ENCODE measurements at places on chromosomes 5 and 9.

GRCh38 chr5:176664479-176664878, 17.2 kb downstream of the TSPAN17 start:
- no peak for DNase-seq

DNA sequence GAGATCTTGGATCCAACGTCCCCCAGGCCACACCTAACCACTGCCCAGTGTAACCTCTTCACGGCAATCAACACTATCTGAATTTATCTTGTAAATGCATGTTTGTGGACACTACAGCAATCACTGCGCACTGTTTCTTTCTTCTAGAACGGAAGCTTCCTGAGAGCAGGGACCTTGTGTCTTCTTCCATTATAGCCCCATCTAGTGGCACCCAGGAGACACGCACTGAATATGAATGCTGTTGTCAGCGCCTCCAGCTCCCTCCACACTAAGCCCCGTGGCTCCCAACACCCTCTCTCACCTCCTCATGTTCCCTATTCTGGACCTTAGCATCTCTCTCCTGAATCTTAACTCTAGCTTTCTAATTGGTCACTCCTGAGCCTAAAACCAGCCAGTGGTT, 72.7 kb downstream of the SMIM23 start:
- peak; percentile 44 for DNase-seq

DNA sequence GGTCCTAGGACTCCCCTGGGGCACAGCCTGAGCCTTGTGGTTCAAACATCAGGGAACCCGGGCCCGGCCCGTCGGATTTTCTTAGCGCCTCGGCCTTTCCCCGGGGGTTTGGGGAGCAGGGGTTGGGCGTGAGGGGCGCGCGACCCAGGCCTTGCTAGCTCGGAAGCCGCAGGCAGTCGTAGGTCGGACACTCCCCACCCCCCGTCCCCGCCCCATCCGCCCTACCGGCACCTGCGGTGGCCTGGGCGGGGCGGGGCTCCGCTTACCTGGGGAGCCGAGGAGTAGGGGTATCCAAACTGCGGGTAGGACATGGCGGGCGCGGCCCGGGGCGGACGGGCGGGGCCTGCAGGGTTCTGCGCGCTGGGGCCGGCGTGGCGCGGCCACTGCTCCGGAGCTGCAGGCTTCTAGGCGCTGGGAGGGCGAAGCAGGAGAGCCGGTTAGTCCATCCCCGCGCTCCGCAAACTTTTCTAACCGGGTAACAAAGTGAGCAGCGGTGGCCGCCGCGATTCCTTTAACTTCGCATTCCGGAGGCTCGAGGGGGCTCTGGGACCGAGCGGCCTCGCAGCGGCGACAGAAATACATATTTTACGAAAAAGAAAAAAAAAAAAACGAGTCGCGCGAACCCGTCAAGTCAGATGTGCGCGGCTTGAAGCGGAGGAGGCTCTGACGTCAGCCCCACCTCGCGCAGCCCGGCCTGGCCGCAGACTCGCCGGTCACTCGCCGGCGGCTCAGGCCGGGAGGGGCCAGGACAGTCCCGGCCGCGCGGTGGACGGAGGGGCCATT, at the start of gene IRX4:
Gene IRX4 (minus strand): TSS at position 589 of the 783 bp plus-strand sequence. CDS start 278 bp downstream, at position 311.
- no peak for DNase-seq

GRCh38 chr5:125470280-125470902, 724.0 kb upstream of the ZNF608 start:
- no peak for DNase-seq

DNA sequence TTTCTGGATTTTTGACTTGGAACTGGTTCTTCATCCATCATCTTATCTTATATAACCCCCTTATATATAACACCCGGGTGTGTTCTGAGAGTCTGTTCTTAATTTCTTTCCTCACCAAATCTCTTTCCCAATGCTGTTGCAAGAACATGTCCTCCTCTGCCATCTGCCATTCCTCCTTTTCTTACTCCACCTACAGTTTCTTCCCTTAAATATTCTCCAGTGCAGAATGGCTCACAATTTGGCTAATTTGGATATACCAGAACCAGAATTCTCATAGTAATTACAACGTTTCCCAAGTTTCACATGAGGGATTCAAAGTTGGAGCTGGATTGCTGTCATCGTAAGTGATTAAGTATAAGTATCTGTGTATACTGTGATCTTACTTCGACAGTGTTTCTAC, 28.0 kb downstream of the SKP2 start:
- DNase-seq, result no peak

DNA sequence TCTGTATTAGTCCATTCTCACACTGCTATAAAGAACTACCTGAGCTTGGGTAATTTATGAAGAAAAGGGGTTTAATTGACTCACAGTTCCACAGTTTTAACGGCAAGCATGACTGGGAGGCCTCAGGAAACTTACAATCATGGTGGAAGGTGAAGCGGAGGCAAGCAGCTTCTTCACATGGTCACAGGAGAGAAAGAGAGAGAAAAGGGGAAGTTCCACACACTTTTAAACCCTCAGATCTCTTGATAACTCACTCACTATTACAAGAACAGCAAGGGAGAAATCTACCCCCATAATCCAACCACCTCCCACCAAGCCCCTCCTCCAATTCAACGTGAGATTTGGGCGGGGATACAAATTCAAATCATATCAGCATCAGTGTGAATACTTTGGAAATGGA, 133.4 kb upstream of the SLC30A5 start:
- no peak for DNase-seq

DNA sequence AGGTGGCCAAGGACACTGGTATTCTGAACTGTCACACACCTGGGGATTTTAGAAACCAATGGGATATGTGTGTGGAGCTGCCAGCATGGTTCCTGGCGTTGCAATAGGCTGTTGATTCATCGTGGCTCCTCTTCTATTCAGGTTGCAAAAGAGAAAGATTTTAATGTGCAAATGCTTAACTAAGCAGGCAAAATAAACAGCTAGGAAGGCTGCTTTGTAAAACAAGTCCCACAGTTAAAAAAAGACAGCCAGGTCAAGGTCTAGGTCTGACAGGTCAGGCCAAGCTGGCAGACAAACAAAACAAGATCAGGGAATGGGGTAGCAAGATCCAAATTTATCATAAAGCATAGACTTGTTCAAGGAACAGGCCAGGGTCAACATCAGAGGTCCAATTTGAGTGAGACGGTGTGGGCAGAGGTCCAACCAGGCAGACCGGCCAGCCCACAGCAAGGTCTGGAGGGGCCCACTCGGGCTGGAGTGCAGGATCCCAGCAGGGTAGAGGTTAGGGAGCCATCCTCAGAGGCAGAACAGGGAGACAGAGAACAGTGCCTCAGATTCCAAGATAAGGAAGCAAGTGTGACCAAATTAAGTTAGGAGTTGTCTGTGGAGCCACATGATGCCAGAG, 45.6 kb downstream of the SUB1 start:
- DNase-seq, result no peak

GRCh38 chr5:135434591-135435466, 12.3 kb downstream of the DCANP1 start:
- DNase-seq, result no peak

GRCh38 chr9:6644346-6645104, 1.0 kb downstream of the GLDC start:
- DNase-seq, result no peak

GRCh38 chr5:121199216-121199999, 652.3 kb upstream of the FTMT start:
- no peak for DNase-seq

DNA sequence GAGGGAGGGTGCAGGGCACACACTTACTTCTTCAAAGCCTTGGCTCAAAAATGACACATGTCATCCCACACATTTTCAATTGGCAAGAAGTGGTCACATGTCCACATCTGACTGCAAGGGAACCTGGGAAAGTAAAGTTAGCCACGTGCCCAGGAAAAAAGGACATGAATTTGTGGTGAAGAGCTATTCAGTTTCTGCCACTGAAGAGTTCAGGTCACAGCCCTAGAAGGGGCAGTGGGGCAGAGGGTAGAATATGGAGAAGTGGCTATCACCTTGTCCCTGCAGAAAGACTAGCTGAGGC, 1.9 kb upstream of the RGS14 start:
- no peak for DNase-seq

GRCh38 chr5:41794471-41794870, 75.8 kb downstream of the OXCT1 start:
- no peak for DNase-seq

GRCh38 chr5:103402851-103403250, 144.3 kb downstream of the MACIR start:
- DNase-seq, result no peak

- DNase-seq, result no peak
Observed at GRCh38 chr9:2655411-2655901, 33.9 kb downstream of the VLDLR start.

DNA sequence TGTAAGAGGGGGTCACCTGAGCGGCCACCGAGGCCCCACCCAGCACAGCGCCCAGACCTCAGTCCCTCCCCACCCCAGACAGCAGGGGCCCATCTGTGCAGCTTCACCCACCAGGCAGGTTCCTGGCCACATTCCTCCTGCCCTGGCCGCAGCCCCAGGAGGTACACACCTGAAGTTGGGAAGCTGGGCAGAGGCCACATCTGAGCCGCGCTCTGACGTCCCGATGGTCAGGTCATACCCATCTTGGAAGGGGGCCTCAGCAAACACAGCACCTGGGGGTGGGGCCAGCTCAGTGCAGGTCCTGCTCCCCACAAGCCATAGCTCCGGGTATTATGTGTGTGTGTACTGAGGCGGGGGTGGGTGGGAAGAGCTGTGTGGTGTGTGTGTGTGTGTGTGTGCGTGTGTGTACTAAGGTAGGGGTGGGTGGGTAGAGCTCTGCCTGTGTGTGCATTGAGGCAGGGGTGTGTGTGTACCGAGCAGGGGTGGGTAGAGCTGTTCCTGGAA, 5.6 kb downstream of the SPOUT1 start:
- no peak for DNase-seq

- DNase-seq, result no peak
Observed at GRCh38 chr5:126503602-126504104, 80.4 kb downstream of the GRAMD2B start.

- DNase-seq, result peak; percentile 23
Observed at GRCh38 chr9:90841615-90842014, 40.0 kb downstream of the SYK start.

- DNase-seq, result no peak
Observed at GRCh38 chr5:158923799-158924551, 175.7 kb downstream of the EBF1 start.

GRCh38 chr9:15307523-15307841, 466 bp upstream of the TTC39B start:
- DNase-seq, result no peak

GRCh38 chr9:137243626-137244485, 2.8 kb downstream of the TUBB4B start:
- peak; percentile 66 for DNase-seq

DNA sequence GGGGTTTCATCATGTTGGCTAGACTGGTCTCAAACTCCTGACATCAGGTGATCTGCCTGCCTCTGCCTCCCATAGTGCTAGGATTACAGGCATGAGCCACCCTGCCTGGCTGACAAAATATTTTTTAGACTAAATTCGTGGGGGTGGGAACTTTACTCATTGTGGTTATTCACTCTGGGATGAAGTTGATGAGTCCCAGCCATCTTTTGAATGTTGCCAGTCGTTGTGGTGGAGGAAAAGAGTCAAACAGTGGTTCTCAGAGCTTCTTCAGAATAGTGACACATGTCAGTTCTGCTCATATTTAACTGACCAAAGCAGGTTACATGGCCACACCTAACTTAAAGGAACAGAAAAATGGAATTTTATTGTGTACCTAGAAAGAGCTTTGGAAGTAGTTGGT, 6.9 kb downstream of the SREK1 start:
- DNase-seq, result no peak

DNA sequence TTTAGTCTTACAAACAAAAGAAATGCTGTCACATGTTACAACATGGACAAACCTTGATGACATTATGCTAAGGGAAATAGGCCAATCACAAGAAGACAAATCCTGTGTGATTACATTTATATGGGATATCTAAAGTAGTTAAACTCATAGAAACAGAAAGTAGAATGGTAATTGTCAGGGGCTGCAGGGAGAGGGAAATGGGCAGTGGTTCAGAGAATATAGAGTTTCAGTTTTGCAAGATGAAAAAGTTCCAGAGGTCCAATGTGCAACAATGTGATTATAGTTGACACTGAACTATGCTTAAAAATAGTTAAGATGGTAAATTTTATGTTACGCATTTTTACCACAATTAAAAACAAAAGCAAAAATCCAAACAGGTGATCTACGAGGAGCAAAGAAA, 265.5 kb downstream of the NDUFS4 start:
- DNase-seq, result no peak

DNA sequence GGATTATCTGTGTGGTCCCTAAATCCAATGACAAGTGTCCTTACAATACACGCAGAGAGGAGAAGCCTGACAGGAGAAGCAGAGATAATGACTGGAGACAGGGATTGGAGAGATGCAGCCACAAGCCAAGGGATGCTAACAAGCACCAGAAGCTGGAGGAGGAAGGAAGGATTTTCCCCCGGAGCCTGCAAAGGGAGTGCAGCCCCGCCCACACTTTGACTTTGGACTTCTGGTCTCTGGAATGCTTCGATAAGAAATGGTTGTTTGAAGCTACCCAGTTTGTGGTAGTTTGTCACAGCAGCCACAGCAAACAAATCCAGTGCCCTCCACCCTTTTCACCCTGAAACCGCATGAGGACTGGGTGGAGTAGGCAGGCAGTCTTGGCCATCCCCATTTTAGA, 77.2 kb upstream of the BOD1 start:
- DNase-seq, result no peak

DNA sequence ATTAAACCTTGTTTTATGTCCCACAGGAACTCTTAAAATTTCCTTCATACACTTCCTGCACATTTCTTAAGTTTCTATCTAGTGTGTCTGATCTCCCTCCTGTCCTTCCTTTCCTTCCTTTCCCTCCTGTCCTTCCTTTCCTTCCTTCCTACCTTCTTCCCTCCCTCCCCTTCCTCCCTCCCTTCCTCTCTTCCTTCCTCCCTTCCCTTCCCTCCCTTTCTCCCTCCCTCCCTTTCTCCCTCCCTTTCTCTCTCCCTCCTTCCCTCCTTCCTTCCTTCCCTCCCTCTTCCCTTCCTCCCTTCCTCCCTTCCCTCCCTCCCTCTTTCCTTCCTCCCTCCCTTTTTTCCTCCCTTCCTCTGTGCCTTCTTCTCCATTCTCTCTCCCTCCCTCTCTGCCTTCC, 414.9 kb downstream of the ENC1 start:
- no peak for DNase-seq

GRCh38 chr5:119943148-119943547, 313.8 kb downstream of the FAM170A start:
- peak; percentile 3 for DNase-seq

DNA sequence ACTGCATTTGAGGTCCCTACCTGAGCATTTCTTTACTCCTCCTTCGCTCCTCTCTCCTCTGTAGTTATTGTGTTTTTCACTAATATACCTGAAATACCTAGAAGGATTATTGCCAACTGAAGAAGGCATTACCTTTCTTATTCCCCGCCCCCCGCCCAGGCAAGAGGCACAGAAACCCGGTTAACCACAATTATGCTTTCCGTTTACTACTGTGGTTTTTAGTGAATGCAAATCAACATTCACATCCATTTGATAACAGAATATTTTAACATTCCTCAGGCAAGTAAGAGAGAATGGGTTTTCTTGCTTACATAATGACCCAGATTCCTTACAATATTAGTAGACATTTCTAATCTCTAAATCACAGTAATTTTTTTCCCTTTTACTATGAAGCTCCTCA, 136.9 kb downstream of the PCSK5 start:
- DNase-seq, result no peak

All from erythroblast (primary cell).